CD8-positive, alpha-beta memory T cell (primary cell): ENCODE measurements at places on chromosomes 2 and 18.

DNA sequence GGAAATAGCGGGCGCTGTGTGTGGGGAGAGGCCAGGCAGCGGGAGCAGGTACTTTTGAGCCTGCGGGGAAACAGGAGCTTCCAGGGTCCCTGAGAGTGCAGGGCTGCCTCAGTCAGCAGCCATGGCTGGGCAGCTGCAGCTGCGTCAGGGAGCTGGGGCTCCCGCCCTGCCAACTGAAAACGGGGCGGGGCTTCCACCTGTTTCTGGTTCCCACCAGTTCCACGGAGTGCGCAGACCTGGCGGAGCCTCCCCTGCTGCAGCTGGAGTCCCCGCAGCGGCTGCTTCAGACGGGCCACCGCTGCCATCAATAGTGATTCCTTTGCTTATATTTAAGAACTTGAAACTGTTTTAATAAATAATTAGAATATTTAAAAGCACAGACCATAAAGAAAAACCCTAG is 30.6 kb upstream of the RPRM start:
- H3K4me1 ChIP-seq: no peaks in the 10 kb centered on the region
- H3K27ac ChIP-seq: no peak overlapping the region
- no peaks in the 10 kb centered on the region for H3K27me3 ChIP-seq
- no peak overlapping the region for H3K4me3 ChIP-seq

- H3K36me3 ChIP-seq: no peaks in the 10 kb centered on the region
- H3K27ac ChIP-seq: peak overlapping the region; percentile 21
These were observed 95.0 kb downstream of the TNFRSF11A start for GRCh38 chr18:62420151-62420512.

- H3K4me1 ChIP-seq: no peaks in the 10 kb centered on the region
- H3K27ac ChIP-seq: no peak overlapping the region
- no peak overlapping the region for H3K4me3 ChIP-seq
- H3K36me3 ChIP-seq: no peaks in the 10 kb centered on the region
These were observed 185.0 kb upstream of the RASGRP3 start for GRCh38 chr2:33291278-33292013.

DNA sequence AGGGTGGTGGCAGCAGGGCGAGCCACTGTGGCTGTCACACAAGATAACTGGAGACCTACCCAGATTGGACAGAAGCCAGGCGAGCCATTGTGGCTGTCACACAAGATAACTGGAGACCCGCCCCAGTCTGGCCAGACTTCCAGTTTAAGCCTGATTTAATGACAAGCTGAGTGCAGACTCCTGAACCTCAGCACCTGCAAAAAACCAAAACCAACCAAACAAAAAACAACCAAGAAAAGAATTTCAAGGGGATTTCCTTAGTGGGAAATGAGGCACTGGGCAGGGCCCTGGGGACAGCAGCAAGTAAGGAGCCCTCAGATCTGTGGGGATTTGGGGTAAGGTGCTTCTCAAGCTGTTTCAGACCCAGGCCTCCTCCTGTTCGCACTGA is 95.2 kb upstream of the BOD1L2 start:
- H3K27ac ChIP-seq: no peak overlapping the region
- H3K27me3 ChIP-seq: no peaks in the 10 kb centered on the region
- H3K36me3 ChIP-seq: no peaks in the 10 kb centered on the region
- H3K4me3 ChIP-seq: no peak overlapping the region
- no peaks in the 10 kb centered on the region for H3K4me1 ChIP-seq

DNA sequence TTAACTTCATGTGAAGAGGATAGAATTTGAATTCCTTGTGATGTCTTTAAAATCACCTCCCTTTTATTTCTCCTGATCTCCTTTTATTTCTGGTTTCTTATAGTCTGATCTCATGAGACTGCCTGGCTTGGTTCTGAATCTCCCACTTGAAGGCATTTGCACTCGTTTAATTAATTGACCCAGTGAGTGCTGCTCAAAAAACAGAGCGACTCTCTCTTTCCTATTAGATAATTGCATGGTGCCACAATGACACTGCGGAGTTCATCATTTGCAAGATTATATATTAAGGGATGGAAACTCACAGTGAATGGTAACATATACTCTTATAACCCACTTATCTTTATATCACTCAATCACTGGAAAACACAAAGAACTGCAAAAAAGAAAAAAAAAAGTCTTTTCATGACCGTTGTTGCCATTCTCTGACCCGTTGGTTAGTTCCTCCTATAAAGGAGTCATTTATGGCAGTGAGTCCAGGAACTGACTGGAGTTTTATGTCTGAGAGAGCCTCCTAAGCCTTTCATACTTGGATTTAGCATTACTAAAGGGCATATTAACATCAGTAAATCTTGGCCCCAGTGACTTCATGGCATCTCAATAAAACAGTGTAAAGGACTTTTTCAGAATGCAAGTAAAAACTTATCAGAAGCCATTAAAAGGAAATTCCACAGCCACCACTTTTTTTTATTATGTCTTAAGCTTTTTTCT is 103.3 kb upstream of the EPHA4 start:
- no peak overlapping the region for H3K4me3 ChIP-seq
- H3K4me1 ChIP-seq: no peaks in the 10 kb centered on the region
- no peak overlapping the region for H3K27ac ChIP-seq
- no peaks in the 10 kb centered on the region for H3K36me3 ChIP-seq
- H3K27me3 ChIP-seq: no peaks in the 10 kb centered on the region
- DNase-seq: no peak

DNA sequence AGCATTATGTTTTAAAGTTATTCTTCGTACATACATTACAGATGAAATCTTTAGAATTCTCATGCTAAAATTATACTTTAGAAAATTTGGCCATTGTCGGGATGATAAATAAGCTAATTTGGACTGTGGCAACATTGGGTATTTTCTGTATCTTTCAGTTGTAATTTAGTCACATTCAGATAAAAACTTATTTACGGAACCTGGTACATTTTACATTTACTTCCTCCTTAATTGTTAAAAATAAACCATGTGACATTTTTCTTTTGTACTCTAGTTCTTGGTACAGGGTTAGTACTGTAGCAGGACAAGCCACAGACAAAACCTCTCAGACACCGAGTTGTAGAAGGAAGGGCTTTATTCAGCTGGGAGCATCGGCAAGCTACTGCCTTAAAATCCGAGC is 4.2 kb downstream of the CNDP2 start:
- no peaks in the 10 kb centered on the region for H3K27me3 ChIP-seq
- peaks cover 40% of the 10 kb centered on the region for H3K4me1 ChIP-seq
- DNase-seq: no peak
- H3K4me3 ChIP-seq: no peak overlapping the region
- peaks cover 31% of the 10 kb centered on the region for H3K36me3 ChIP-seq
